Mesothelial cell of epicardium (in vitro differentiated cells): ENCODE measurements at places on chromosomes 4 and X.
A peak's percentile ranks its signal among the peaks of the same experiment; 100 is the strongest.

DNA sequence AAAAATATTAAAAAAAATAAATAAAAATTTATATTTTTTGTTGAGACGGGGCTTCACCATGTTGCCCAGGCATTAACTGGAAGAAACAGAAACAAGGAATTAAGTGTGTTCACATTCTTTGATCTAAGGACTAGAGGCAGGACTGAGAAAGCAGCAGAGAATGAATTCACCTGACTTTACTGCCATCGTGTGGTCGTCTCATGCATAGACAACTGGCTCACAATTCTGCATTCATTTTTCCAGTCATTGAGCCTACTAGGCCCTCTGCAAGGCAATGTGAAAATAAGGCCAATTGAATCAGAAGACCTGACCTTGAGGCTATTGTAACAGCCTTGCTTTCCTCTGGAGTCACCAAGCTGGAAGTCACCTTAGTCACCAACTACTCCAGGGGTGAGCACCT lies 37.4 kb downstream of the LHFPL1 start:
- DNase-seq, result no peak
- H3K36me3 ChIP-seq, result no peaks in the 10 kb centered on the region
- H3K4me3 ChIP-seq, result no peak overlapping the region
- no peak overlapping the region for H3K27ac ChIP-seq
- peaks cover 6% of the 10 kb centered on the region for H3K4me1 ChIP-seq

DNA sequence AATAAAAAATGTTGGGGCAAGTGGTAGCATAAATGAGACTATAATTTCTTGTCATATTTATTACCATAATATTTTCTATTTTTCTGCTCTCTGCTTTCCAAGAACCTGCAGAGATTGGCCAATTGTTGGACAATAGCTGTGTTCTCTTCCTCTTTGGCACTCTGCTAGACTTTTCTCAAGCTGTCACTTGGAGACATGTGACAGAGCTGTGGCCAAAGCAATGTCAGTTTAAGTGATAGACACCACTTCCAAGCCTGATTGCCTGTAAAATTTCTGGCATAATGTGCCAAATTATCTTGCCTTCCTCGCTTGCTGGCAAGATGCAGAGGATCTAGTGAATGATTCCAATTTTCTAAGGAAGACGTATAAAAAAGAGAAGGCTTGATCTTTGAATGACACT lies 162.2 kb upstream of the NDST4 start:
- DNase-seq, result no peak
- H3K4me1 ChIP-seq, result no peaks in the 10 kb centered on the region
- H3K27ac ChIP-seq, result no peak overlapping the region
- no peaks in the 10 kb centered on the region for H3K27me3 ChIP-seq

- no peaks in the 10 kb centered on the region for H3K27me3 ChIP-seq
- H3K36me3 ChIP-seq, result peaks cover 47% of the 10 kb centered on the region
- H3K4me3 ChIP-seq, result no peak overlapping the region
Measured at GRCh38 chr4:82852751-82853285, 38.1 kb downstream of the SEC31A start.

DNA sequence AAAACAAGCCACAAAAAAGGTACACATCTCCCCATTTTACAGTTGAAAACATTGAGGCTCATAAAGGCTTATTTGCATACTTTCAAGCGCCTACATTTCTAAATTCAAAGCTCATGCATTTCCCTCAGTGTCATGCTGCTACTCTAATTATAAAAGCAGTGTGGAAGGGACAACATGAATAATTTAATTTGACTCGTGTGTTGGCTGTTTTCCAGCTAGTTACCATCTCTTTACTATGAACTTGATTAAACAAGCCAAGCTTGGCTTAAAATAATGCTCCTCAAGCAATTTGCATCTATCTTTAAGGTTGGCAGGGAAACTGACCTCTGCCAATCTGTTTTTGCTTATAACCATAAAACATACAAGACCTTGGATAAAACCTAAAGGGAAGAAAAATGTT lies 252.5 kb upstream of the NEIL3 start:
- H3K27me3 ChIP-seq, result no peaks in the 10 kb centered on the region
- no peaks in the 10 kb centered on the region for H3K4me1 ChIP-seq
- no peak overlapping the region for H3K4me3 ChIP-seq
- no peaks in the 10 kb centered on the region for H3K36me3 ChIP-seq

GRCh38 chrX:65451663-65452062 lies 82.9 kb downstream of the LAS1L start:
- no peaks in the 10 kb centered on the region for H3K27me3 ChIP-seq
- no peak overlapping the region for H3K27ac ChIP-seq
- no peak for DNase-seq
- H3K36me3 ChIP-seq, result peaks cover 4% of the 10 kb centered on the region

DNA sequence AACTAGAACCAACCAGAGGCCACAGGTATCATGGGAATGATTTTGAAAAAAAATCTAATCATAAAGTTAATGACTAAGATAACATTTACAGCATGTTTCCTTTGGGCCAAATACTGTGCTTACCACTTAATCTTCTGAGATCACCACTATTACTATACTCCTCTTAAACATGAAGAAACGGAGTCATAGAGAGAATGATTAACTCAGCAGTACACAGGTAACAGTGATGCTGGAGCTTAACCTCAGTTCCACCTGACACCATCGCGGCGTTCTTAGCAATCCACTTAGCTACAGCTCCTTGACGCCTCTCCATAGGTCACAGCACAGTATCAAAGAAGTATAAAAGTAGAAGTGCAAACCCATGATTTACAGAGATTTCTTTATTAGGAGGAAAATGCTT lies 592.6 kb upstream of the SLIT2 start:
- DNase-seq, result no peak
- H3K27ac ChIP-seq, result no peak overlapping the region
- H3K4me1 ChIP-seq, result peaks cover 12% of the 10 kb centered on the region
- no peak overlapping the region for H3K4me3 ChIP-seq

DNA sequence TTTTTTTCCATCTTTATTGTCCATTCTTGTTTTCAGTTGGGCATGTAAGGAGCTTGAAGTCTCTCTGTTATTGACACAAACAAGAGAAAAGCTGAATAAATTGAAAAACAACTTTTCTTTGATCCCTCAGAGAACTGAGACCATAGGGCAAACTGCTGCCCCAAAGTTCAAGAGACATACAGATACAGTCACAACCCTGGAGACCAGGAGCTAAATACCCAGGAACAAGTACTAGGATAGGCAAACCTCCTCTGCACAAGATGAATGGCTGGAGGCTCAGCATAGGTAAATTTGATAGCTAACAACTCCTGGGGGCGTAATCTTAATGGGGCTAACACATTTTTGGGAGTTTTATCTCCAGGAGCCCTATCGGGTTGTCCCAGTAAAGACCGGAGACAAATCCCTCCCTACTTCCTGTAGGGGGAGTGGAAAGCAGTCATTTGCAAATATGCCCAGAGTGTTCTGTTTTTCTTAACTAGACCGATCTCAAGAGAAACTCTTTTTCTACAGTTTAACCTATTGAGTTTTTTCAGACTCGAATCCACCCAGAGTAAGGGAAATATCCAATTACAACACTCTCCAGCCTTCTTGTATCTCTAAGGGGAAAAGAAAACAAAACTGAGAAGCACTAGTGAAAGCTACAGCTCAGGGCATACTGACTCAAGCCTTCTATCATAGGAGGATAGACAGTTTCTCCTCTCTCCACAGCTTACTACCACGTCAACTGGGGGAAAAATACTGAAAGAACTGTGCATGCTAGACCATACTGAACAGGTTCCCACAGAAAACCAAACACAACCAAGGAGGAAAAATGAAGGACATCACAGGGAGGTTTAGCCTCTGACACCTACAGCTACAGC lies 23.1 kb downstream of the MAGEA8 start:
- no peaks in the 10 kb centered on the region for H3K36me3 ChIP-seq
- H3K4me3 ChIP-seq, result peak overlapping the region; percentile 36
- DNase-seq, result no peak

- no peak overlapping the region for H3K4me3 ChIP-seq
- H3K27me3 ChIP-seq, result peaks cover 4% of the 10 kb centered on the region
- H3K27ac ChIP-seq, result no peak overlapping the region
- H3K4me1 ChIP-seq, result peaks cover 9% of the 10 kb centered on the region
Measured at GRCh38 chr4:114654592-114654991, 56.0 kb downstream of the UGT8 start.

DNA sequence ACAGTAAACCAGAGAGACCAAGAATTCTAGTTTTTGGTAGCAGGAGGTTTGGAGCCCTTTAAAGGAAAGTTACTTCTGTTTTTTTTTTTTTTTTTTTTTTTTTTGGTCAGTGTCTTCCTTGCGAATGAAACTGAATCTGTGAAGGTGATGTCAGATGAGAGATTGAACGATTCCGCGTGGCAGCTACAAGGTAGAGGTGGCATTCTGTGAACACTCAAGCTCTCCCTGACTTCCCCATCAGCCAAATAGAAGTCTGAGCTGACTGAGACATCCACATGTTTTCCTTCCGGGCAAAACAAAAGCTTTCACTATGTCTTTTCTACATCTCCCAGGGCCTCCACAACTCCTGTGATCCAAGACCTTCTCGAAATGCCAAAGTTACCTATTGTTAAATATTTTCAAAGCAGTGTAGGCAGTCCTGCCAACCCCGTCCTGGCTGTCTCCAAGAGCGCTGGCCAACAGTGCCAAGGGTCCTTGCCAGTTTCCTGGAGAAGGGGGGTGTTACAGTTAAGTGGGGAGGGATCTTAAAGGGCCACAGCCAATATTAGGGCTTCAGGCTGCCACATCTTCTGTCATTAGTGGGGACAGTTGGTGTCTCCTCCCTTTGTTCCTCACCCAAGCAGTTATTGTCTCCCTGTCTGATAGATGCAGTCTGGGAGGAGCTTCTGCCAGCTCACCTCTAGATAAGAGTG lies 102.9 kb upstream of the SLC34A2 start:
- no peak overlapping the region for H3K27ac ChIP-seq
- no peaks in the 10 kb centered on the region for H3K27me3 ChIP-seq
- no peak for DNase-seq
- no peak overlapping the region for H3K4me3 ChIP-seq
- H3K4me1 ChIP-seq, result no peaks in the 10 kb centered on the region

DNA sequence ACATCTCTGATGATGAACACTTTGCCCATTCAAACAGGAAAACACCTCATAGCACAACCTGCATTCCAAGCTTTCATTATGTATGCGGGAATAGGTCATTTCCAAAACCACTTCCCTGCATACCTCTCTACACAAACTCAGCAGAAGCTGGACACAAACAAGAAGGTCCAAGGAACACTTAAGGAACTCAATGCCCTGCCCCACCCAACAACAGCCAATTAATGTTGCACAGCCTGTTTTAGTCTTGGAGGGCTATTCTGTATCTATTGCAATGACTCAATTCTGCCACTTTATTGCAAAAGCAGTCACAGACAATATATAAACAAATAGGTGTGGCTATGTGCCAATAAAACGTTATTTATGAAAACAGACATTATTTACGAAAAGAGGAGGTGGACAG lies 16.7 kb downstream of the OPHN1 start:
- no peak for DNase-seq
- H3K4me3 ChIP-seq, result no peak overlapping the region
- peaks cover 5% of the 10 kb centered on the region for H3K36me3 ChIP-seq
- H3K27ac ChIP-seq, result no peak overlapping the region
- no peaks in the 10 kb centered on the region for H3K27me3 ChIP-seq

DNA sequence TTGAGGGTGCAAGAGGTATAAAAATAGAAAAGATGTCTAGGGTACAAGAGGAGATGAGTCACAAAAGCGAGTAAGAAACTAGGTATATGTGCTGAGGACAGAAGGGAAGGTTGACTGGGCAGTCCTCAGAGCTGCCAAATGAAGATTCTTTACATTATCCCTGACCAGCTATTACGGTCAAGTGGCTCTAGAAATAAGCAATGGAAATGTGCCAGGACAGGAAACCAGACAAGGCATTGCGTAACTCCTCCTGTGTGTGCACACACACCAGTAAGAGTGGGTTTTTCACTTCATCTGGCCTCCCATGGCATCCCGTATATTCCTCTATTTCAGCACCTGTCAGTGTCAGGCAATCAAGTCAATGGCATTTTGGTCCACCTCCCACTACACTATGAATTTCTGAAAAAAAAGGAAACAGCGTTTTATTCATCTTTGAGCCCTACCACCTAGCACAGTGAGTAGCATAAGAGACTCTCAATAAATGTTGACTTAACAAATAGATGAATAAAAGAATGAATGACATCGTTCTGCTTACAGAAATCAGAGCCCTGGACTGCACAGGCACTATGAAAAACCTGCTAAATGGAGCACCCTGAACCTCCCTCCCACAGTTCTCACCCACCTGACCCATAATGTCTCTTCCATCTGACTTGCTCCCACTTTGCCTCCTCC lies 62.6 kb upstream of the KLF3 start:
- peaks cover 6% of the 10 kb centered on the region for H3K36me3 ChIP-seq
- no peak overlapping the region for H3K4me3 ChIP-seq
- peaks cover 16% of the 10 kb centered on the region for H3K4me1 ChIP-seq
- DNase-seq, result no peak

- no peak overlapping the region for H3K27ac ChIP-seq
- no peaks in the 10 kb centered on the region for H3K27me3 ChIP-seq
- H3K36me3 ChIP-seq, result no peaks in the 10 kb centered on the region
- DNase-seq, result no peak
Measured at GRCh38 chr4:59039046-59039445, 1928.9 kb upstream of the IGFBP7 start.

DNA sequence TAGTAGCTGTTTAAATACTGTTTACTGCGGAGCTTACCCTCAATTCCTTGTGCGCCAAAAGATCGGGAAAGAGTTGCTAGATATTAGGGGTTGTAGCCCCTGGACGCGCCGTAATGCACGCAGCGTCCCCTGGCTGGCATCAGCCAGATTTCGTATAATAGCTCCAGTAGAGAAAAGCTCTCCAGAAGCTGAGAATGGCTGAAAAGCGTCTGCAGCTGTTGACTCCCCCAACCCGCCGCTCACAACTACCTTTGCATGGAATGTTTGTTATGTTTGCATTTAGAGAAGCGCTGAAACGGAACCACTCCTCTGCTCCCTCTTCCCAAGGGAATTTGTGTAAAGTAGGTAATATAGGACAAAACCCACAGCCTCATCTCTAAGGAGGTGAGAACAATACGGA lies 3.7 kb downstream of the DOCK11 start:
- H3K36me3 ChIP-seq, result peaks cover 7% of the 10 kb centered on the region
- H3K27ac ChIP-seq, result peak overlapping the region; percentile 66
- no peak for DNase-seq
- H3K27me3 ChIP-seq, result no peaks in the 10 kb centered on the region

- H3K4me3 ChIP-seq, result no peak overlapping the region
- H3K27me3 ChIP-seq, result no peaks in the 10 kb centered on the region
- H3K36me3 ChIP-seq, result no peaks in the 10 kb centered on the region
- no peak for DNase-seq
Measured at GRCh38 chrX:20595928-20596575, 329.3 kb upstream of the RPS6KA3 start.

GRCh38 chr4:144399927-144400326 lies 246.0 kb upstream of the HHIP start:
- H3K4me1 ChIP-seq, result peaks cover 5% of the 10 kb centered on the region
- H3K4me3 ChIP-seq, result no peak overlapping the region
- H3K36me3 ChIP-seq, result no peaks in the 10 kb centered on the region
- no peak overlapping the region for H3K27ac ChIP-seq
- no peak for DNase-seq
- H3K27me3 ChIP-seq, result no peaks in the 10 kb centered on the region

DNA sequence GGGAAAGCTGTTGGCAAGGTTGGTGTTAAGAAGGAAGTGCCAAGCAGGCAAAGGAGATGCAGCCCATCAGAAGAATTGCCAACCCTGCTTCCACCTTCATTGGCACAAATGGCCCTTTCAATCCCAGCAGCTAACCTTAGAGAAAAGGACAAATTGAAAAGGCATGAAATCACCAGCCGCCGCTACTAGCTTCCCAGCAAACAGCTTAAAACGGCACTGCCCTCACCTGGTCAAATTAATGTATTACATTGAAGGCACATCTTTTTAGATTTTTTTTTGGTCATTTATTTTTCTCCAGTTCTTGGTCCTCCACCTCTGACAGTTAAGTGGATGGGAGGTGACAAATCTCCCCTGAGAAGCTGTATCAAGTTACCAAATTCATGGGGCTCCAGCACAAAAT lies 51.0 kb upstream of the NHSL2 start:
- H3K27ac ChIP-seq, result no peak overlapping the region
- no peaks in the 10 kb centered on the region for H3K4me1 ChIP-seq
- no peak for DNase-seq
- no peaks in the 10 kb centered on the region for H3K36me3 ChIP-seq
